Activated CD4-positive, alpha-beta T cell treated with anti-CD3 and anti-CD28 coated beads for 36 hours (primary cell): ENCODE measurements at places on chromosomes 6 and 20. TPM values are rescaled to one million over a fixed set of nuclear protein-coding genes. Genes with fewer than 3 reads are reported as not detected.

GRCh38 chr6:1182722-1183521, 129.0 kb upstream of the FOXQ1 start:
- DNase-seq, result no peak
- peaks cover 14% of the 10 kb centered on the region for H3K27me3 ChIP-seq
- no peaks in the 10 kb centered on the region for H3K4me1 ChIP-seq
- H3K36me3 ChIP-seq, result no peaks in the 10 kb centered on the region
- H3K27ac ChIP-seq, result no peak overlapping the region

GRCh38 chr6:300494-301198, 8.4 kb downstream of the DUSP22 start:
- H3K36me3 ChIP-seq, result peaks cover 6% of the 10 kb centered on the region
- peaks cover 28% of the 10 kb centered on the region for H3K4me1 ChIP-seq
- H3K27me3 ChIP-seq, result no peaks in the 10 kb centered on the region
- no peak for DNase-seq
- H3K4me3 ChIP-seq, result no peak overlapping the region

- H3K27me3 ChIP-seq, result peaks cover 15% of the 10 kb centered on the region
- no peak for DNase-seq
- H3K4me1 ChIP-seq, result no peaks in the 10 kb centered on the region
- no peaks in the 10 kb centered on the region for H3K36me3 ChIP-seq
These were observed 5.4 kb downstream of the DSE start for GRCh38 chr6:116376149-116376548.

The SIRPA gene
- total RNA-seq, result 0.05 TPM

DNA sequence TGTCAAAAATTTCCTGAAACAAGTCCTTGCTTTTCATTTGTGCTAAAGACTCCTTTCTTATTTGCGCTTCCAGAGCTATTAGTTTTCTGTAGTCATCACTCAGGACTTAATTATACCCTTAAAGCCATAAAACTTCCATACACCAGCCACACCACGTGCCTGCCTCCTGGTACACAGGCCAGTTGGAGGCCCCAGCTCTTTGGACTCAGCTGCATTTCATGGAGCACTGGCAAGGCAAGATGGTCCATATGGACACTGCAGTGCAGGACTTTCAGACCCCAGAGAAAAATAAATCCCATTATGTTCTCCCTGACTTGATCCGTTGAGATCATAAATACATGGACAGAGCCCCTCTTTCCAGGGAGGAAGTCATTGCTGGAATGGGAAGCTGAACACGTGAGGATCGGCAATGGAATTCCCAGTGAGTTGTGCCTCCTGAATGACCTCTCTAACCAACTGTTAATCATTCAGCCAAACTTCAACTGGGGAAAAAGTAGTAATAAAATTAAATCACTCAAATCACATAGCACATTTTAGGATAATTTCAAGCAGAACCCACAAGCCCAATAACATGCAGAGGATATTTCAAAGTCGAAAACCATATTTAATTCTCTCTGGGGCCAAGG, 173.1 kb downstream of the HACE1 start:
- H3K36me3 ChIP-seq, result no peaks in the 10 kb centered on the region
- H3K27ac ChIP-seq, result no peak overlapping the region
- H3K27me3 ChIP-seq, result no peaks in the 10 kb centered on the region
- H3K4me3 ChIP-seq, result no peak overlapping the region
